HuH-7.5 (cell line): ENCODE measurements at places on chromosomes 12 and 14.
A peak's percentile ranks its signal among the peaks of the same experiment; 100 is the strongest.

DNA sequence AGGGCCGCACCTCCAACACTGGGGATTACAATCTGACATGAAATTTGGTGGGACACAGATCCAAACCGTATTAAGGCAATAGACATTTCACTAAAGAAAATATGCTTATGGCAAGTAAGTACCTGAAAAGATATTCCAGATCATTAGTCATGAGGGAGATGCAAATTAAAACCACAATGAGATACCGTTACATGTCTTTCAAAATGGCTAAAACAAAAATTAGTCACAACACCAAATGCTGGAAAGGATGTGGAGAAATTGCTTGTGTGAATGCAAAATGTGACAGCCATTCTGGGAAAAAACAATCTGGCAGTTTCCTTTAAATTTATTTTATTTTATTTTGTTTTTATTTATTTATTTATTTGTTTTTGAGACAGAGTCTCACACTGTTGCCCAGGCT, 82.3 kb upstream of the PTGDR start:
- no peak for DNase-seq

DNA sequence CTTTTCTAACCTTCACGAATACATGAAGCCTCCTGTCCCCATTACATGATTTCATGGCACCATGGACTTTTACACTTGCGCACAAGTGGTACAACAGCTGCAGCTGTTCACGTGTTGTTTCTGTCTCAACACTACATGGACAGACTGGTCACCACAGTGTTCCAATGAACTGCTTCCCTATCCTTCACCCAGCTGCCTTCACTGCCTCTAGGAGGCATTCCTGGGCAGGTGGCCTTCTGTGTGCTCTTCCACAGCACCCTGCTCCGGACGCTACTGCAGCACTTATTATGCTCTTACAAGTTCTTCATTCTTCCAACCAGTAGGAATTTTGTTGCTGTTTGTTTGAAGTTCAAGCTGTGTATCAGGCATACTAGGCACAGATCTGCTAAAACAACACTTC, 1.5 kb downstream of the MTERF2 start:
- no peak for DNase-seq

GRCh38 chr12:4829793-4830162, 79.9 kb upstream of the KCNA1 start:
- no peak for DNase-seq

DNA sequence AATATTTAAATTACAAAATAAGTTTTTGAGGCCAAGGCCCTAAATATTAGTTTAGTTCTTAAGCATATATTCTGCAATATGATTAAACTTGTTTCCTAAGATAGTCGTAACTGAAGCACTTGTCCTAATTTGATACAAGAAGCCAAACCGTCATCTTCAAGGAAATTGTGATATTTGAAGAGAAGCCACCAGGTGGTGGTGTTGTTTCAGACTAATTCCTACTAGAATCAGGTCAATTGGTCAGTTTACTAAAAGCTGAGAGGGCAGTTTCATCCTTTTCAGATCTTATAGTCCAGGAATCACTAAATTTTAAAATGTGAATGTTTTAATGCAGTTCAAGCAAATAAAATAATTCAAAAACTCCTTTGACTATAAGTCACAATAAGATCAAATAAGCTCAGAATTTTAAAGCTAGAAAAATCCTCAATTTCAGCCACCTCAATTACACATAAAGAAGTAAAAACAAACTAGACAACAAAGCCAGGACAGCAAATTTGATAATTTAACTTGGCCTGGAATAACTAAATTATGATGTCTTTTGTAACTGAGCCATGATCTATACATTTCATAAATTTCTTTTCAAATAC, 7.1 kb upstream of the ARL1 start:
- peak; percentile 47 for DNase-seq

DNA sequence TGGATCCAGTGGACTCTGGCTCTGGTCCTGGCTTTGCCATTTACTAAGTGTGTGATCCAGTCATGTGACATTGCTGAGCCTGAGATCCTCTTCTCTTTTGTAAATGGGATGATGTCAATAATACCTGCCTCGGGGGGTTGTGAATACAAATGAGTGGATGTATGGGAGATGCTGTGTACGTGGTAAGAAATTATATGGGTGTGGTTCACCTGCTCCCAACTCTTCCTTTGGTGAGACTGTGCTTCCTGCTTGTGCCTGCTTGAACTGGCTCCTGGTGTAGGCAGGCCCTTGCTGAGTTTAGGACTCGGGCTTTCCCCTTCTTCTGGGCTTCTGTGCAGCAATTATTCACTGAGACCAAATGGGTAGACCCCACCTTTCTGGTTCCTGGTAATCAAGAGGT, 189.5 kb upstream of the FRMD6 start:
- DNase-seq = no peak

GRCh38 chr12:28771968-28772367, 377.1 kb upstream of the FAR2 start:
- no peak for DNase-seq

- no peak for DNase-seq
Observed at GRCh38 chr14:73913256-73913655, 26.6 kb downstream of the ZNF410 start.

GRCh38 chr12:102120886-102121285, 903 bp downstream of the PARPBP start:
- peak; percentile 8 for DNase-seq

- DNase-seq = no peak
Observed at GRCh38 chr12:113201187-113202177, 16.0 kb downstream of the RITA1 start.
